CD4-positive, alpha-beta T cell treated with Interleukin-12 subunit alpha and Interleukin-12 subunit beta, for 1 hour (primary cell): ENCODE measurements at places on chromosomes 3 and 15.
A peak's percentile ranks its signal among the peaks of the same experiment; 100 is the strongest.

DNA sequence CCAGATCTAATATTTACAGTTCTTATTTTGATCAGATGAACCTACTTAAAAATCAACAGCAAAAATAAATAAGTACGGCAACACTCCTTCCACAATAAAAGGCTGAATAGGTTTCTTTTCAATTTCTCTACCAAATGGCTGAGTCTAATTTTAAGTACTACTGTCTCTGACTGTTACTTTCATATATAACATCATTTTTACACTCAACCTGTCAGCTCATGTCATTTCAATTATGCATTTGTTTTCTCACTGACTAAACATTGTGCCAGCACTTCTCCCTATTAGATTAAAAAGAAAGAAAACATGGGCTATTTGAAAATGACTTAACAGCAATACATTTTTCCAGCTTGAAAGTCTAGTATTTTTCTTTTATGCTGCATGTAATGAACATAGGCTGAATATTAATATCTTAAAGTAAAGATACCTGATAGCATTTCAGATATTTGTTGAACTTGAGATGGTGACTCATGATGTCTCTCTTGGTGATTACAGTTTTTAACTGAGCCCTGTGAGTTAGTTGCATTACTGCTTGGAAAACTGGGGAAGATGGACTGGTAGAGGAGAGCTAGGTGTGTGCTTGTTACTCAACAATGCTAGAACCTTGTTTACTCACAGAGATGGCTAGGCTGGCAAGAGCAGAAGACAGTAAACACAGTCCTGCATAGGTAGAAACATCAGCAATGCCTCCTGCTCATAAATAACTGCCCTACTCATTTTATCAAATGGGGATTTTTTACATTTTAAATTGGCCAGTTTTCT lies 73.9 kb downstream of the PEX5L start:
- no peak for DNase-seq

DNA sequence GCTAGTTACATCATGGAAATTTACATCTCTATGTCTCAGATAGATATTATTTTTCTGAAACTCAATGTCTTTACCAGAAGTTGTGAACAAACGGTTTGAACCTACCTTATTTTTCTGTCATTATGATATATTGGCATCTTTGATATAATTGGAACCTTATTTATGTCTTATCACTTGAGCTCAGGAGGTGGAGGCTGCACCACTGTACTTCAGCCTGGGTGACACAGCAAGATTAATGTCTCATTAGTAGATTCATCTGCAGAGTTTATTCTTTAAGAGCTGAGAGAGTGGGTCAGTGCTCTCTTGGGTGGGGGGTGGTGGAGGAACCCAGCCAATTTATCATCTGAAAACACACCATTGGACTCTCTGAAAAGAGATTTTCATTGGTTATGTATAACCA lies 21.4 kb downstream of the SCG3 start:
- DNase-seq: no peak

GRCh38 chr3:102483556-102483955 lies 48.7 kb downstream of the ZPLD1 start:
- no peak for DNase-seq

GRCh38 chr15:49062900-49063299 lies 16.7 kb upstream of the SECISBP2L start:
- DNase-seq: no peak

GRCh38 chr15:75815811-75816719 lies 27.2 kb upstream of the UBE2Q2 start:
- no peak for DNase-seq

GRCh38 chr15:38991701-38992100 lies 427.1 kb upstream of the RASGRP1 start:
- no peak for DNase-seq

GRCh38 chr3:71512000-71512399 lies 71.5 kb downstream of the FOXP1 start:
- DNase-seq: peak; percentile 75

GRCh38 chr3:186930143-186930640 lies at the start of gene ST6GAL1:
Gene ST6GAL1, plus strand, starts transcription at chr3:186930526. Its CDS starts 112,178 bp downstream, at chr3:187042704.
- peak; percentile 65 for DNase-seq
